ENCODE measurements at places on chromosomes 11 and 22.

DNA sequence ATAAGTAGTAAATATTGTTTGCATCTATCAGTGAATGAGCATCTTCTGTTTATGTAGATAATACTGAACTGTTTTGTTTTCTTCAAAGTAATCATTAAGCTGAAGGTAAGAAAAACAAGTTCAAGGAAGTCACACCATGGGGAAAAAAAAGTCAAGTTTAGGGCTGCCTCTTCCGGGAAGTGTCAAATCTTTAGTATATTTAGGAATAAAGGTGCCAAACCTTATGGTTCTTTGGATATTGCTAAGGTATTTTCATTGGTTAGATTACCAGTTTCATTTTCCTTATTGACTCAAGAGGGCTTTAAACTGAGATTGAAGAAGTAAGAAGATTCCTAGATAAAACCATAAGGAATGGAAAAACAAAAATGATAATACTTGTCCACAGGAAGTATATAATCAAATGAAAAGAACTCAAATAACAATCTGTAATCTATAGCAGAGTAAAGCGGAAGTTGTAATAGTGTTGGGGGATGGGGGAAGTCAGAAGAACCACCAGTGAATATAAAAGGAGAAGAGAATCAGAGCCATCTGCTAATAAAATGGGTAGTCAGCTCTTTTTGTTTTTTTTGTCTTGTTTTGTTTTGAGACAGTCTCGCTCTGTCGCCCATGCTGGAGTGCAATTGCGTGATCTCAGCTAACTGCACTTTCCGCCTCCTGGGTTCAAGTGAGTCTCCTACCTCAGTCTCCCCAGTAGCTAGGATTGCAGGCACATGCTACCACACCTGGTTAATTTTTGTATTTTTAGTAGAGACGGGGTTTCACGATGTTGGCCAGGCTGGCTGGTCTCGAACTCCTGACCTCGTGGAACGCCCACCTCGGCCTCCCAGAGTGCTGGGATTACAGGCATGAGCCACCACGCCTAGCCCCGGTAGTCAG is 2.3 kb downstream of the ATM start:
- DNase-seq: no peak

GRCh38 chr11:46557684-46558151 is 36.1 kb downstream of the AMBRA1 start:
- no peak for DNase-seq

DNA sequence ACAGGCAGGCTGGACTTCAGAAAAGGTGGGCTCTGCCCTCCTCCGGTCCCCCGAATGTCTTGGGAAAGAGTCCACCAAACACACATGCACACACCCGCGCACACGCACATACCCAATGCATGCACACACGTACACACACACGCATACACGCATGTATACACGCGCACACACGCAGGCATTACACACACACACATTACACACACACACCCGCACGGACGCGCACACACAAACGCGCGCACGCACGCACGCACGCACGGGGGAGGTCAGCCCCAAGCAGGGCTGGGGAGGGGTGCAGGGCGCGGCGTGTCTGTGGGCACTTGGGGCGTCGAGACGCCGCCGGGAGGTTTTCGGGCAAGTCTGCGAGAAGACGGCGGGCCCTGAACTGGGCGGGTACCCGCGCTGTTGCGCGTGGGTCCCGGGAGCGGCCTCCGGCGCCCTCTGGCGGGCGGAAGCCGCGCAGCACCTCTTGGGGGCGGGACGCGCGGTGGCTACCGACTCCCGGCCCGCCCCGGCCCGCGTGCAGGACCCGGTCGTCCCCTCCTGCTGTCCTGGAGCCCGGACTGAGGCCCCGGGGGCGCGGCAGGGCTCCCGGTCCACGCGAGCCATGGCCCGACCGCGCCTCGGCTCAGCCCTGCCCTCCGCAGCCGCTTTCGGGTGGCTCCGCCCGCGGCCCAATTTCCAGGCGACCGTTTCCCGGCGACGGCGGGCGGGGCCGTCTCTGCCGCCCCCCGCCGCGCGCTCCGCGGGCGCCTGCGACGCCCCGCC is 3.6 kb downstream of the SEPTIN5 start:
- DNase-seq: peak; percentile 55

DNA sequence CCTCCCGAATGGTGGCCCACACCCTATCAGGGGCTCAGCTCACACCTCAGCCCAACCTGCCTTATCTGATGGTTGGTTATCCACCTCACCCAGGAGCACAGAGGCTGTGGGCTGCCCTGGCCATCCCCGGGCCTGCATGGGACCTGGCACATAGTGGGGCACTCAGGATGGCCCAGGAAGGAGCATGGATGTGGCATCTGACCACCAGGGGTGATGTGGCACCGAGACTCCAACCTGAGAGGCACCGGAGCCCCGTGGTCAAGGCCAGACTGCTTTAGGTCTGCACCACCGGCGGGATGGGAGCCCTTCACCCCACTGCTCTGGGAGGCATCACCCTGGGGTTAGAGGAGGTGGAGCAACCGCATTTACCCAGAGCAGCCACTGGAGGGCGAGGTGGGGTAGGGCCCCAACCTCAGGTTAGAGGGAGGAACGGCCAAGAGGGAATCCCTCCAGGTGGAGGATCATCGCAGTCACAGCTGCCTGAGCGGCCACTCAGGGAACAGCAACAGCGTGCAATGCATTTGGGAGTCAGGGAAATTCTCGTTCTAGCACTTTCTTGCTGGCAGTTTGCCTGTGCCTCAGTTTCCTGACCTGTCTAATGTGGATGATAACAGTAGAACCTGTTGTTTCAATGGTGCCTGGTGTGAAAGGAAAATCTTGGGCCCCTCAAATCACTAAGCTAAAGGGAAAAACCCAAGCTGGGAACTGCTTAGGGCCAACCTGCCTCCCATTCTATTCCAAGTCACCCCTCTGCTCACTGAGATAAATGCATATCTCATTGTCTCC is 52.9 kb upstream of the CARS1 start:
- no peak for DNase-seq

- no peak for DNase-seq
Observed at GRCh38 chr11:128964463-128964930, 21.8 kb upstream of the TP53AIP1 start.

- no peak for DNase-seq
Observed at GRCh38 chr11:133832991-133833897, 12.1 kb downstream of the SPATA19 start.

GRCh38 chr11:69921128-69922014 is 102.2 kb upstream of the FGF3 start:
- DNase-seq: no peak

GRCh38 chr11:116454020-116454645 is 318.7 kb downstream of the BUD13 start:
- no peak for DNase-seq

GRCh38 chr11:65425971-65426838 is 3.6 kb downstream of the NEAT1 start:
- DNase-seq: no peak

DNA sequence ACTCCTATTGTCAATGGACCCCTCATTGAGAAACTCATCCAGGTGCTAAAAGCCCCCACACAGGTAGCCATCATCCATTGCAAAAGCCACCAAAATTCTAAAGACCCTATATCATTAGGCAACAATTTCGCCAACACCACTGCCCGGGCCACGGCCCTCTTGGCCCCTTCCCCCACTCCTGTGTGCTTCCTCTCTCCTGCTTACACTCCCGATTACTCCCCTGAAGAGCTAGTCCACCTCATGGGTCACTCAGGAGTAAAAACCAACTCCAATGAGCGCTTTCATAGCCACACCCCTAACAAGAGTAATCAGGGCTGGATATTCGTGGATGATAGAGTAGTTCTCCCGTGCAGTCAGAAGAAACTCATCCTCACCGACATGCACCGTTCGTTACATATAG is 8.9 kb upstream of the OR56A3 start:
- no peak for DNase-seq

GRCh38 chr11:19163617-19164016 is 38.2 kb downstream of the CSRP3 start:
- no peak for DNase-seq

- no peak for DNase-seq
Observed at GRCh38 chr11:67389477-67389876, 2.3 kb upstream of the RAD9A start.

DNA sequence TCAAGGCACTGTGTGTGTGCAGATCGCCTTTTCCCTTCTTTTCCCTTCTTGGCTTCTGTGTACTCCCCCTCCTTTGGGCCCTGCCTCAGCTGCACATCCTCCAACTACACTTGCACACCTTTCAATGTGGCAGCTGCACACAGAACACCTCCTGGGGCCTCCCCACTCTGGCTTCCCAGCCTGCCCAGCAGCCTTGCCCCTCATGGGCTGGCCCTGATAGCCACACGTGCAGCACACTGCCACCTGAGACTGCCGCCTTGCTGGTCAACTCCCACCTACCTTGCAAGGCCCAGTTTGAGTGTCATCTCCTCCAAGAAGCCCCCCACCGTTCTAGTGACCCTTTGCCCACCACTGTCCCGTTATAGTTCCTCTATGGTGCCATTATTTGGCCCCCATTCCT is 77.3 kb upstream of the ARFGAP3 start:
- DNase-seq: no peak

GRCh38 chr22:42399315-42400271 is 32.6 kb downstream of the NFAM1 start:
- no peak for DNase-seq

DNA sequence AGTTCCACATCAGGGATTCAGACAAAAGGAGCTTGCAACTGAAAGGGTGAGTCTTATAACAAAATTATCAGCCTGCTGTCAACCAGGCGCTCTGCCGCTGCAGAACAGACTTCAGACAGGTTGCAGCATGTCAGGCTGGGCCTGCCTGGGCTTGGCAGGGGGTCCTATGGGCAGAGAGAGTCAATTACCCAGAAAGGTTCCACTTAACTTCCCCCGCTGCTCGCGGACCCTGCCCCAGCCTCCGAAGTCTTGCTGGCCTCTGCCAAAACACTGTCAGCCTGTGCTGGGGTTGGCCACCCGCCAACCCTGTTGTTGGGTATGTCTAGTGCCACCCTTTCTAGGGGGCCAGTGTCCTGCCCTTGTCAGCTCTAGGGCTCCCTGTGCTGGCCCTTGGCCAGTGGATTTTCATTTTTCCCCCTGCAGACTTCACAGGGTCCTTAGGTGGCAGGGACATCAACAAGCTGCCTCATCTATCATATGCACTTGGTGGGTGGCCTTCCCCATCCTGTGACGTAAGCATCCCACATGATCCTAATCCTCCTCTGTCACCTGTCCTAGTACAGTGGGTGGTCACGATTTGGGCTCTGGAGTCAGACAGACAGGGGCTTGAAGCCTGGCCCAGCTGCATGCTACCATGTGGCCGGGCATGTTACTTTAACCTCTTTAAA is 166.5 kb upstream of the CADM1 start:
- DNase-seq: no peak

DNA sequence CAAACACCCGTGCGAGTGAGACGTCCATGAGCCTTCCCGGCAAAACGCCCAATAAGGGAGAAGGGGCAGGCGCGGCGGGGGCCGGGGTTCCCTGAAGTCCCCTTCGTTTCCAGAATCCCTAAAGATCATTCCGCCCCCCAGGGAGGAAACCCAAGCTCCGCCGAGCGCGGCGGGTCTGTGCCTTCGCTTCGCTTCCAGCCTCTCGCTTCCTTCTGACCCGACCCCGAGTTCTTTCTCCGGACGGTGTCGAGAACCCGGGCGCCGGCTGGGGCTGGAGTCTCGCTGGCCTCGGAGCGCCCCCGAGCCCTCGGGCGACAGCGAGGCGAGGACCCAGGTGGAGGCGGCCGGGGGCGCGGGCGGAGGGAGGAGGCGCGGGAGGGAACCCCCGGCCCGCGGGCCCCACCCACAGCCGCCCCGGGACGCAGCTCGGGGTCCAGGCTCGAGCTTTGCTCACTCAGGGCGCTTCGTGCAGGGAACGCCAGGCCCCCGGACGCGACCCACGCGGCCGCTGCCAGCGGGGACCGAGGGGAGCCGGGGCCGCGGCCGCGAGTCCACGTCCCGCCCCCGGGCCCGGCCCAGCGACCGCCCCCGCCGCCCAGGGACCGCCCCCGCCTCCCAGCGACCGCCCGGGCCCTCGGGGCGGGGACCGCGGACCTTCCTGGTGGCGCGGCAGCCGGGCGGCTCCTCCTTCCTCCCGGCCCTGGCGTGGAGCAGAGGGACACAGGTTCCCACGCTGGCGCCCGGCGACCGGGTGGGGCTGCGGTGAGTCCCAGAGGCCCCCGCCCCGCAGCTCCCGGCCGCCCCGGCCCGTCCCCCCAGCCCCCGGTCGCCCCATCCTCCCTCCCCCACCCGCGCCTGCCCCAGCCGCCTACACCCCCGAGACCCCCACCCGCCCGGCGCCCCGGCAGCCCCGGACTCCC is at the start of gene PGGHG:
Gene PGGHG, plus strand, starts transcription at position 649 of the 920 bp plus-strand sequence. CDS start 691 bp downstream, outside the sequence.
- DNase-seq: peak; percentile 57

- no peak for DNase-seq
Observed at GRCh38 chr22:30863081-30863833, 105.3 kb downstream of the MORC2 start.

GRCh38 chr22:24188705-24189248 is 7.5 kb downstream of the SUSD2 start:
- no peak for DNase-seq

- DNase-seq: no peak
Observed at GRCh38 chr11:2390725-2391151, 9.8 kb upstream of the TSSC4 start.

- DNase-seq: no peak
Observed at GRCh38 chr11:66720223-66720898, 8.7 kb downstream of the SPTBN2 start.

- DNase-seq: no peak
Observed at GRCh38 chr11:3944198-3944597, 88.7 kb downstream of the STIM1 start.

DNA sequence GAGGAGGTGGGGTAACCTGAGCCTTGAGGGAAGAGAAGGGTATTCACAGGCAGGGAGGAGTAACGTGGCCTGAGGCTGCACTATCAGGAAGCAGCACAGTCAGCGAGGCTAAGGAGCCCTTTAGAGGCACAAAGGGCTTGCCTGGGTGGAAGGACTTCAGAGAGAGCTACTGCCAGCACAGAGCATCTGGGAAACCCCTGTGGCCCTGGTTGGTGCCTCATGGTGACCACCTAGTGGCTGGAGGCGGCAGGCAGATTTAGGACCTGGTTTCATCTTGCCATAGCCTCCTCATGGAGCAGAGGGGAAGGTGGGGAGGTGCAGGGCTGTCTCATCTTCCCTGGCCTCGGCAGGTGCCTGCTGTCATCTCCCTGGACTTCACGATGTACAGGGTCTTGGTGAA is 64.5 kb downstream of the MPPED1 start:
- DNase-seq: no peak

- no peak for DNase-seq
Observed at GRCh38 chr11:5038341-5038740, 8.0 kb upstream of the OR52J3 start.

GRCh38 chr22:27531782-27532530 is 269.6 kb downstream of the MN1 start:
- no peak for DNase-seq

GRCh38 chr11:127619946-127620345 is 619.4 kb upstream of the KIRREL3 start:
- no peak for DNase-seq
